ENCODE measurements at places on chromosomes 11 and 22.

DNA sequence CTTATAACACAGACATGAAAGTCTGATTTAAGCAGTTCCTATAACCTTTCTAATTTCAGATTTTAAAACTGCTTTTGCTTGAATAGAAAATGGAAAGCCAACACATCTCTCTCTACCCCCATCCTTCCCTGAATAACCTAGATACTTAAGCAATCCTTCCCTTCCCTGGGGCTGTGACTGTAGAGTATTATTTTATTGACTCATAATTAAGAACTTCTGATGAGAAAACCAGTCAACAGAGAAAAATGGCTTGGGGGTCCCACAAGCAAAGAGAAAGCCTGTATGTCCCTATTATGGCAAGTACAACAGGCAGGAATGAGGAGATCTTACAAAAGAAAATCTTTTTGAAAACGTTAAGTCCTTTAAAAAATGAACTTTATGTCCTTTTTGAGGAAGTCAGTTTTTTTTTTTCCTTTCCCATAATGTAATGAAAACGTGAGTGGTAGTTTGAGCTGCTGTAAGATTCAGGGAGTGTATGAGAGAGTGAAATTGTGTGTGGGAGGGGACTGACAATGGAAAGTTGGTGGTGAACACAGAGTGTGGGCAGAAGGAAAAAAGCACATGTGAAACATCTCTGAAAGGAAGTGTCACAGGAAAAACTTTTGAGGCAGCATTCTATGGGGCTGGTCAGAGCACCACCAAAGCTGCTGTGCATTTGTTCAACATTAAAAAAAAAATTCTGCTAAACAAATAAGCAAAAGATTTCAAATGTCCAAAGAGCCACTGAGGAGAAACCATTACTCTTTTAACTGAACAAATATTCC is 154.6 kb downstream of the MAML2 start:
- no peak for DNase-seq

DNA sequence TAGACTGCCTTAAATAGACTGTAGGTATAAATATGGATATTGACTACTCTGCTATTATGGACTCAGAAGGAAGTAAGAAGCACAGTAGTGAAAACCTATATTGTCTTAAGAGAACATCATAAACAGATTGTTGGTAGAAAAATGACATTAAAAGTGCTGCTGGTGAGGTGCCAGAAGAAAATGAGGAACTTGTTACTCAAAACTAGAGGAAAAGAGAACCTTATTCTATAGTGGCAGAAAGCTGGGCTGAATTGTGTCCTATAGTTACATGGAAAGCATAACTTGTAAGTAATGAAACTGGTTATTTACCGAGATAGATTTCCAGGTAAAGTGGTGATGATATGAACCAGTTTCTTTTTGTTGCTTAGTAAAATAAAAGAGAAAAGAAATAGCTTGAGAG is 109.7 kb upstream of the CTSC start:
- no peak for DNase-seq

GRCh38 chr11:62273789-62274275 is 3.9 kb downstream of the SCGB2A2 start:
- DNase-seq = no peak

DNA sequence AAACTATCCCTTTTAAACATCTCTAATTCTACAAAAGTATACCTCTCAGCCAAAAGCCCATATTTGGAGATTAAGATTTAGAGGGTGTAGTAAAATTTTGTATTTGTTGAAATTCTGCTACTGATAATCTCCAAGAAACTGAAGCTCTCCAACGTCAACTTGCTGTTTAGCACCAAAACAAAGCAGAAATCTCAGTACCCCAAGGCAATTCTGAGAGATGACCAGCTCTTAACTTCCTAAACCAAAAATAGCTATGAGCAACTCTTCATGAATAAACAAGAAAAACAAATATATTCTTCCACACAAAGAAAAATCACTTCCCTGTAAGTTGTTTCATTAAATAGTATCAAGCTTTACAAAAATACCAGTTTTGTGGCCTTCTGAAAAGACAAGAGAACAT is 13.3 kb downstream of the RRAS2 start:
- DNase-seq = no peak

DNA sequence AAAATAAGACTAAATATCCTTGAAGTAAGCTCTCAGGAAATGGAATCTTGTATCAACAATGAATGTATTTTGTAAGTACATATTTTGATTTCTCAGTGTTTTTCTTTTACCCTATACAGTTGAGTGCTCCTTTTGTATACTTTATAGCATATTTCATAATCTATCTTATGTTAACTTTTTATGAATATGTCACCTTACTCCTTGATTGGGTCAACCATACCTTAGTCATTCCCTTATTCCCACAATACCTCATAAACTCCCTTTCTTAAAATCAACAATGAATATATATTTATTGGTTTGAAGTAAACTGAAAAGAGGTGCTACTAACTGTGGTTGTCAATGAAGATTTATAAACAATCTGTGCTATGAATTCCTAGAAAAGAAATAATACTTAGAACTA is 686.2 kb downstream of the METTL15 start:
- DNase-seq = no peak

GRCh38 chr22:43262990-43263644 is 76.2 kb upstream of the TTLL12 start:
- peak; percentile 79 for DNase-seq

- DNase-seq = no peak
Observed at GRCh38 chr22:19113429-19113828, 8.8 kb downstream of the DGCR2 start.

DNA sequence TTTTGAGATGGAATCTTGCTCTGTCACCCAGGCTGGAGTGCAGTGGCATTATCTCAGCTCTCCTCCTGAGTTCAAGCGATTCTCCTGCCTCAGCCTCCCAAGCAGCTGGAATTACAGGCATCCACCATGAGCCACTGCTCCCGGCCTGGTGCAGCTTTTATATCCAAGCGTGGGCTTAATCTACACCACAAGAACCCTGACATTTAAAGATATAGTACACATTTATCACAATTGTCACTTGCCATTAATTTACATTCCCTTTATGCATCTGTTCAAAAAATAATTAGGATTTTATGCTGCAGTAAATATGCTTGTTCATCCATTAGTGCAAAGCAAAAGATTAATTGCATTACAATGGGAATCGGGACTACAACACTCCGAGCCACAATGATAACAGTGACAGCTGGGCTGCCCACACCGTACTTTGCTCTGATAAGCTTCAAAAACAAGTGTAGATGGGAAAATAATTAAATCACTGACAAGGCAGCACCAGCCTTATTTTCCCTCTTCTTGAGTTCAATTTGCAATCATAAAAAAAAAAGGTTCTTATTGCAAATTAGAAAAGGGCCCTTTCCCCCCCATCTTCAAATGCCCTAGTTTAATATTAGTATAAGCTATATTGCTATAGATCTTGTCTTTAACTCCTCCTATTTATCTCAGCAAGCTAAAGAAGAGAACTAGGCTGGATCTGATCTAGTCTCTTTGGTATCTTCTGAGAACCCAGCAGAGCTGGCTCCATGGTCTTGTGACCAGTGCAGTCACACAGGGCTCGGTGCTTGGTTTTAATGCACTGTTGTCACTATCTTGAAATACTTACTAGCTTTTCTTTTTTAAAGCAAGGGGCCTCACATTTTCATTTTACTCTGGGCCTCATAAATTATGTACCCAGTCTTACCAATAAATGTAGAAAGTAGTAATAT is 206.2 kb upstream of the LRRC4C start:
- DNase-seq = no peak

DNA sequence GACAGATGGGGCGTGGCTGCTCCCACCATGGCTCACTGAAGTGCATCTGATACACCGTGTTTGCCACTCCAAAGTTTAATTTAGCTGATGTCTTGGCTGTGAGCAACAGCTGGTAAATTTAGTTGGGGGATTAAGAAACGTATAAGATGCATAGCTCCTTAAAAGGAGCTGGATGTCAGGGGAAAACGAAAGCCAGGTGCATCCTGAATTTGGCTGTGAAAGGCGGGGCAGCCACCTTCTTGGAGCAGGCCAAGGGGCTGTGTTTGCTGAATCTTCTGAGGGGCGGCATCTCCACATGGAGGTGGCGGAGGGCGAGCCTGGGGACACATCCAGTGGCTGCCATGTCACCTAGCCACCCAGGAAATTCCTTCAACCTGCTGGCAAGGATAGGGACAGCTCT is 20.7 kb upstream of the NCF4 start:
- DNase-seq = no peak

DNA sequence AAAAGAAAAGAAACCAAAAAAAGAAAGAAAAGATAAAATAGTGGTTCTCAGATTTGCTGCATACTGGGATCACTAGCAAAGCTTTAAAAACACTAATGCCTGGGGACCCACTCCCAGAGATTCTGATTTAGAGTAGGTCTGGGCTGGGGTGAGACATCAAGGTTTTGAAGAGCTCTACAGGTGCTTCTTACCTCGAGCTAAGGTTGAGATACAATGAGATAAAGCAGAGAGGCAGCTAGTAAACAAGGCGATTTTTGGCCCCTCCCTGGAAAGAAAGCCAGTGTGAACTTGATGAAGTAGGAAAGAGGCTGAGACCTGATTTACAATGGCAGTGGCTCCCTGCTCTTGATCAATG is 327.6 kb upstream of the CCDC90B start:
- DNase-seq = no peak

DNA sequence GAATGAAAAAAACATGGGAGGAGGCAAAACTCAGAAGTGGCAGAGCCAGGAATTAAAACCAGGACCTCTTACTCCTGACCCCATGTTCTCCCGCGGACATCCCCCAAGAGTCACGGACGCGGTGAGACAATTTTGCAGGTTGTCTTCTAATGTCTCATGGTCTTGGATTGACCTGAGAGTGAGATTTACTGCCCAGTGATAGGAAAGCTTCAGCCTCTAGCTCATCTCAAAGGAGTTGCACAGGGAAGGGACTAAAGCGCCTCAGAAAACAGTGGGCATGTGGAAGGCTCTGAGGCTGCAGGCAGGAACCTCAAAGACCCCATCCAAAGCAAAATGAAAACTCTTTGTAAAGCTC is 197.4 kb downstream of the ADAMTS15 start:
- no peak for DNase-seq

DNA sequence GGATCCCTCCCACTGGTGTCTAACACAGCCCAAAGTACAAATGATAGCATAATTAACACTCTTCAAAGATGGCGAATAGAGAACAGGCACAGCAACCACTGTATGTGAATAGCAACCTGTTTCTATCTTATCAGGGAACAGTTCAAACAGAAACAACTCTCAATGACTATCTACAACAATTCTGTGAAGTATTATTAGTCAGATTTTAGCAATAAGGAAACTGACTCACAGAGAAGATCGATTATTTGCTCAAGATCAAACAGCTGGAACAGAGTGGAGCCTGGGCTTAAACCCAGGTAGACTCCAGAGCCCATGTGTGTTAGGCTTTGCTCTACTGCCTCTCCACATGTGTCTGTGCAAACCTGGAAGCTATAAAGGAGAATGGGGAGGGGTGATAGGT is 88.7 kb downstream of the C11orf58 start:
- no peak for DNase-seq

DNA sequence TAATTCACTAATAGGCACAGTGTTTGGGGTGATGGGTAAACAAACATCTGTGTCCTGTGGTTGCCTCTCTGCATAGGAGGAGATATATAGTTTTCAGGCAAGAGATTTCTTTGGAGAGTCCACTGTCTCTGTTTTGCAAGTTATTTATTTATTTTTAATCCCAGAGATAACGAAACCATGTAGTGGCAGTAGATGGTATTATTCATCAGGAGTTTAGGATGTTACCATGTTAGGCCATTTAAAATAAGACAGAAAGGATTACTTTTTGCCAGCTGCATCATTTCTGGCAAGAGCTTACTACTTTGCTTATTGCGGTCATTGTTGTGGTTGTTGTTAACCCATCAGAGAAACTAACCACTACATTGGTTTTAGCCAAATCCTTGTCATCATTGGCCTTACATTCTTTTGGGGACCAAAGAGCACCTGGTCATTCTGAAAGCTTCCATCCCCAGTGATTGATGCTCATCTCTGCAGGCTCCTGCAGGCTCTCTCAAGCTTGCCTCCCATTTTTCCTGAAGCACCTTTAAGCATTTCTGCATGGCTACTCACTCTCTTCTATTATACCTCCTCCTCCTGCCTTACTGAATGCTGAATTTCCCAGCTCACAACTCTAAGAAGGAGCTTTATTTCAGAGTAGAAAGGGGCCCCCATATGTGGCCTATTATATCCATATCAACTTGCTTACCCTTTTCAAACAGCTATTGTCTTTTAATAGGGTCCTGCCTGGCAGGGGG is 84.4 kb downstream of the CSTPP1 start:
- no peak for DNase-seq

DNA sequence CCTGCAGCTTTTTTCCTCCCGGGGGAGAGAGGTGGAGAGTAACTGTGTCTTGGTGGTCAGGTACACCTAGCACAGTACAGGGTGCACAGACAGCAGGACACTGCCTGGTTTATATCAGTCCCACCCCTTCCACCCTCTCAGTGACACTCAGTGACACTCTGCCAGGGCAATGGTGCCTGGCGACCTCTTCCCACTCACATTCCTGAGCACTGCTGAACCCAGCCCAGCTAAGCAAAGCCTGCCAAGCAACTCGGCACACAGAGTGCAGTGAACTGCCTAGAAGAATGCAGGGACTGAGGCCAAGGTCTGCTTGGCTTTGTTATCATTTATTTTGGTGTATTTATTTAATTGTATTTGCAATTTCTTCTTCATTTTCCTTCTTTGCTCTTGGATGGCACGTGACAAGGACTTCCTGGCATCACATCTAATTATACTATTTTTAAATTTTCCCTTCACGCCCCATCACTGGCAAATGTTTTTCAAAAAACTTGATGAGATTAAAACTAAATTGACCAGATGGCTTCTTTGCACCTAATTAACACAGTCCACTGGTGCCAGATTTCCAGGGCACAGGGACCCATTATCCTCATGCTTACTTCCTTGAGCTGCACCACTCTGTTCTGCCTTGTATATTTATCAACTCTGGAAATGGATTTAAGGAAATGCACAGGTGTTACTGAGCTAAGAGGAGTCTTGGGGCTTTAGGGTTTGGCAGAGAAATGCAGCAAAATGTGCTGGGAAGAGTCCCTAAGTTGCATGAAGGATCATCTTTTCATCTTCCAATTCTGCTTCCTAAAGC is 205.6 kb downstream of the ADAMTS15 start:
- no peak for DNase-seq

Measured in KG1 (cell line).